HepG2 (cell line): ENCODE measurements at places on chromosomes 5 and 9. TPM values are rescaled to one million over a fixed set of nuclear protein-coding genes. Genes with fewer than 3 reads are reported as not detected.

Gene ADGRV1
- 0.84 and 1.7 TPM in 2 replicates for total RNA-seq

Gene ABO
- total RNA-seq, result not detected in 2 replicates

Gene SLC34A3
- 0.38 and 1.0 TPM in 2 replicates for total RNA-seq

Gene FAM170A
- total RNA-seq, result 0.09 TPM in 1 of 2 replicates, not detected in the other

Gene ASTN2
- 13.5 TPM in 2 replicates for total RNA-seq

Gene TXNDC8
- total RNA-seq, result not detected in 2 replicates

Gene ZNF608
- total RNA-seq, result 0.83 and 0.91 TPM in 2 replicates

Gene CDC14B
- 33.3 and 37.7 TPM in 2 replicates for total RNA-seq

Gene CEL
- total RNA-seq, result 0.62 and 1.5 TPM in 2 replicates

Gene GPR150
- total RNA-seq, result not detected in 2 replicates

Gene LYSMD3
- 13.8 and 22.2 TPM in 2 replicates for total RNA-seq

DNA sequence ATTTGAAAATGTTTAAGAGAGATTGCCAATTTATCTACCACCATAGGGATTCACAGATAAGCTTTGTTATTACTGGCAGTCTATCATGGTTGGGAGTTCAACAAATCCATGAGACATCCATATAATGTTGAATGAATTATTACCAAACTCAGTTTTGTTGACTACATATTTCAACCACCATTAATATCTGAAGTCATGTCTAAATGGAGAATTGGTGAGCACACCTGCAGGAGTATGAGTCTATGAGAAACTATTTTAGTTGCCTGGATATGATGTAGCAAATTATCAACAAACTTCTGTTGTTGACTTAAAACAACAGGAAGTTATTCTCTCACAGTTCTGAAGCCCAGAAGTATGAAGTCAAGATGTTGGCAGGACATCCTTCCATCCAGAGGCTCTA is 126.8 kb upstream of the FBXL7 start:
- no peak for DNase-seq

GRCh38 chr5:134833340-134834032 is 12.3 kb upstream of the C5orf24 start:
- no peak for DNase-seq

- peak; percentile 24 for DNase-seq
Measured at GRCh38 chr5:1801967-1802295, 724 bp downstream of the NDUFS6 start.

- DNase-seq, result no peak
Measured at GRCh38 chr5:111385051-111385450, 127.3 kb downstream of the STARD4 start.

GRCh38 chr5:59569608-59570334 is 323.8 kb downstream of the PDE4D start:
- DNase-seq, result no peak

GRCh38 chr9:22037954-22038690 is 29.0 kb upstream of the CDKN2B start:
- DNase-seq, result no peak

DNA sequence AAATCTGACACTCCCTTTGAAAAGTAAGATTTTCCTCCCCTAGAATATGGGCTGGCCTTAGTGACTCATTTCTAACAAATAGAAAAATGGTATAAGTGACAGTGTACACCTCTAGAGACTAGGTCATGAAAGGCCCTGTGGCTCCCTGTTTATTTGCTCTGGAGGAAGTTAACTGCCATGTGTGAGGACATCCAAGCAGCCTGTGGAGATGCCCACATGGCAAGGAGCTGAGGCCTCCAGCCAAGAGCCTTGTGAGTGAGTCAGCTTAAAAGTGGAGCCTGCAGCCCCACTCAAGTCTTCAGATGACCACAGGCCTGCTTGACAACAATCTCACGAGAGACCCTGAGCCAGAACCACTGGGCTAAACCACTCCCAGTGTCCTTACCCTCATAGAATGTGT is 128.1 kb upstream of the LHFPL2 start:
- peak; percentile 27 for DNase-seq

- DNase-seq, result peak; percentile 7
Measured at GRCh38 chr5:160039810-160040470, 31.0 kb downstream of the TTC1 start.

DNA sequence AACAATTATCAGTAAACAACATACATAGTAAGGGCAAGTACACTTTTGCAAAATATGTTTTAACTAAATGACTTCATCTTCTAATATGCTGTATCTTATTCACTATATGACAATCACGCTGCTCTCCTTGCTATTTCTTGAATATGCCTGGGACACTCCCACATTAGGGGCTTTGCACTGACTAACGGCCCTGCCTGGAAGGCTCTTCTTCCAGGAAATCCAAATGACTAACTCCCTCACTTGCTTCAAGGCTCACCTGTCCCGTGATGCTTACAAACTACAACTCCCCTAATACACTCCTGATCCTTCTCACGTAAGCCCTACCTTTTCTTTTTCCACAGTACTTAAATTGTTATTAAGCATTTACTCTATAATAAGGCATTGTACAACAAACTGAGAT is 10.6 kb downstream of the ERP44 start:
- DNase-seq, result no peak

GRCh38 chr5:59143926-59144333 is 561.1 kb downstream of the RAB3C start:
- DNase-seq, result no peak

DNA sequence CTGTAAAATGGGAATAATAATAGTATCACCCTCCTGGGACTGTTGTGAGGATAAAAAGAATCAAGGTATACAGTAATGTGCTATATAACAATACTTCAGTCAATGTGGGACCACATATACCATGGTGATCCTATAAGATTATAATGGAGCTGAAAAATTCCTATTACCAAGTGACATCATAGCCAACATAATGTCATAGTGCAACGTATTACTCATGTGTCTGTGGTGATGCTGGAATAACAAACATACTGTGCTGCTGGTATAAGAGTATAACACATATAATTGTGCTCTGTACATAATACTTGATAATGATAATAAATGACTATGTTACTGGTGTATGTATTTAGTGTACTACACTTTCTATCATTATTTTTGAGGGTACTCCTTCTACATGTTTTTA is 38.1 kb downstream of the LIFR start:
- no peak for DNase-seq

- DNase-seq, result no peak
Measured at GRCh38 chr9:111037356-111037707, 938 bp downstream of the LPAR1 start.

DNA sequence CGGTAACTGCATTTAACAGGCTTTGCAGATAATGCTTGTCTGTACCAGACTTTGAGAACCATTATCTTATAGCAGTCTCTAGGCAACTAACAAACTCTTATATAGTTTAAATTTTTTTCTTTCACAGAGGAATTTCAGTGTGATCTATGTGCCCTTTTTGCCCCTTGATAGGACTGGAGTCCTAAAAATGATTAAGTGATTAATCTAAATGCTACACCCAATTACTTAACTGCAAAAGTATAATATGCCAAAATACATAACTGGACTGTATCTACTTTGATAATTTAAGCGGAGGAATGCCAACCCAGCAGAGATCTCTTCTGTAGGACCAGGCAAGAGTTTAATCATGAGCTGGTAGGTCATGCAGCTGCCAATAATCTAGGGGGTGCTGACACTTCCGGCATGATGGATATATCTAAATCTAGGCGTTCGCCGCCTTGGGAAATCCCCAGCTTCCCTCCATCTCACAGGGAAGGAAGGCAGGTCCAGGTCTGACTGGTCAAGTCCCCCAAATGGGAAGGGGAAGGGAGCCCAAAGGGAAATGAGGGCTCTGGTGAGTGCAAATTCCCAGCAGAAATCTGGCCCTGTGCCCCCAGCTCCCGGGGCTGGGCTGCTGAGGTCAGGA is 205.6 kb downstream of the GAPVD1 start:
- no peak for DNase-seq

DNA sequence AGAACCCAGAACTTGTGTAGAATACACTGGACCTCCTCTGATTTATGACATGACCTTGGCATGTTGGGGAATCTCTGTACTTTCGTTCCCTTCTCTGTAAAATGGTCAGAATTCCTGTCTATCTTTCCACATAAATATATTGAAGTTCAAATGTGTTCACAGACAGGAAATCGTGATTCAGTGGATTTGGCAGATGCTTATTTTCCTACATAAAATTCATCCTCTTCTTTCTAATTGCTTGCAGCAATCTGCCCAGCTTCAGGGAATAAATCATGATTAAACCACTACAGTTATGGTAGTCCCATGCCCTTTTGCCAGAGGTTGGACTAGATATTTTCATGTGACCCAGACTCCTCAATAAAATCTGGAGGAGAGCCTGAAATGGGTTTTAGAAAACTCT is 52.1 kb upstream of the ARL15 start:
- no peak for DNase-seq

DNA sequence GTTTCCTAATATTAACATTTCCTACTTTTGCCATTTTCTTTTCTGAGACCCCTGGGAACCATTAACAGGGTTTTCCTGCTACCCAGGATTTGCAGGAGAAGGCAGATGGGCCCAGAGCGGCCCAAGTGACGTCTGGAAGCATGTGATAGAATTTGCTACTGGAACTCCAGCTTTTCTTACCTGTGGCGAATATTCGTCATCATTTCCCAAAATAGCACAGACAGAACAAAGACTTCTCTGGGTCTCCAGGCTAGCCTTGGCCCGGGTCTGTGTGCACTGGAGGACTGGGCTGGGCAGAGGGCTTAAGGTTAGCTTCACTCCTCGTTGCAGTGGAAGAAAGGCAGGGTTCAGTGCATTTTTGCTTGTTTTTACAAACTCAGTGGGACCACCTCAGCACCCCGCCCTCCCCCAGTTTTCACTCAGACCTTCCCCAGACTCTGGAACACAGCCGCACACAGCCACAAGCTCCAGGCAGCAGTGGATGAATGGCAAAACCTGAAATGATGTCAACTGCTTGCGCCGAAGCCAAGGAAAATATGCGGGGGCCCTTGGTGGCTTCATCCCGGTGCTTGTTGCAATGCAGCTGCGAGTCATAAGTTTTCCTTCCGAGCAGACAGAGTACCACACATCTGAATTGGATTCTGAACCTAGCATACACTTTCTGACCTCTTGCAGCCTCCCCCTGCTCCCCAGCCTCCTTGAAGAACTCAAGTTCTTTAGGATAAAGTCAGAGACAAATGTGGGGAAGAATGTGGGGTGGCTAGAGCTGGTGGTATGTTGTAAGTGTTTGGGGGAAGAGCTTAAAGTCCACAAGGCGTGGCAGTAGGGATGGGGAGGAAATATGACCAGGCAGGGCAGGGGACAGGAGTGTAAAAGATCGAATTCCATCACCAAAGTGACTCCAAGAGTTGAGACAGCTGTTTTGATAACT is 586.0 kb downstream of the CCDC171 start:
- no peak for DNase-seq
